Fibroblast of skin of right quadriceps (primary cell): ENCODE measurements at places on chromosomes 2 and 18.
A peak's percentile ranks its signal among the peaks of the same experiment; 100 is the strongest.

DNA sequence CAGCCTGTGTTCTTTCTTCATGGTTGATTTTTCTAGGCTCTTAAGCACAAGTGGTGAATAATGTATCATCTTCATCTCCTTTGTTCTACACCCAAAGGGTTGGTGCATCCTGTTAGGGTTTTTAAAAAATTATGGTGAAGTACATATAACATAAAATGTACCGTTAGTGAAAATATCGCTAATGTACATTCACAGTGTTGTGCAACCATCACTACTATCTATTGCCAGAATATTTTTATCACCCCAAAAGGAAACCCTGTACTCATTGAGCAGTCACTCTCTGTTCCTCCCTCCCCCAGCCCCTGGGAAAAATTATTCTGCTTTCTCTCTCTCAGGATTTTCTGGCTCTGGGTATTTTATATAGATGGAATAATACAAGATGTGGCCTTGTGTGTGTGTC lies 98.5 kb downstream of the PRKCE start:
- DNase-seq = no peak

GRCh38 chr2:47414682-47415458 lies 11.9 kb downstream of the MSH2 start:
- DNase-seq = no peak

- no peak for DNase-seq
Measured at GRCh38 chr2:30770816-30771576, 36.2 kb downstream of the CAPN13 start.

GRCh38 chr2:112685271-112685884 lies 35.4 kb upstream of the NT5DC4 start:
- DNase-seq = no peak

DNA sequence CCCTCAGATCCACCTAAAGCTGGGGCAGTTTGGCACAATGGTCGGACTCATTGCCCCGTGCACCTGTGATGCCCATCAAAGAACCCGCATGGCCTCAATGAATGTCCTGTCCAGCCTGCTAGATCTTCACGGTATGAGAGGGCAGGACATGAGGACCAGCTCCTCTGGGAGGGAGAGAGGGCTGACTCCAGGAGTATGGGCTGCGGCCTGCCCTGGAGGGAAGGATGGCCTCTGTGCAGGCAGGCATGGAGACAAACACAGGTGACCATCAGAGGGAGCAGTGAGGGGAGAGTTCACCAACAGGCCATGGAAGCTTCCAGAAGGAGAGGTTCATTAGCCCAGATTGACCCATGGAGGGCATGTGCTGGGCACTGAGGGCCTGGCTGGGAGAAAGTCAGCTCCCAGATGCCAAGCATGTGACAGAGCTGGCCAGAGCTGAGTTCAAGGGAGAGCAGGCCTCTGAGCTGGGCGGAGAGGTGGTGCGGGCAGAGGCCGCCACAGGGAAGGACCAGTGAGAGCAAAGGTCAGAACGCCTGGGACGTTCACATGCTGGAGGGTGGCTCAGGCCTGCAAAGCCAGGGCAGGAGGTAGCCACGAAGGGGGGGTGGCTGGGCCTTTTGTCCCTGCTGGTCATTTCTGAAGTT lies 36.2 kb downstream of the HJURP start:
- no peak for DNase-seq

DNA sequence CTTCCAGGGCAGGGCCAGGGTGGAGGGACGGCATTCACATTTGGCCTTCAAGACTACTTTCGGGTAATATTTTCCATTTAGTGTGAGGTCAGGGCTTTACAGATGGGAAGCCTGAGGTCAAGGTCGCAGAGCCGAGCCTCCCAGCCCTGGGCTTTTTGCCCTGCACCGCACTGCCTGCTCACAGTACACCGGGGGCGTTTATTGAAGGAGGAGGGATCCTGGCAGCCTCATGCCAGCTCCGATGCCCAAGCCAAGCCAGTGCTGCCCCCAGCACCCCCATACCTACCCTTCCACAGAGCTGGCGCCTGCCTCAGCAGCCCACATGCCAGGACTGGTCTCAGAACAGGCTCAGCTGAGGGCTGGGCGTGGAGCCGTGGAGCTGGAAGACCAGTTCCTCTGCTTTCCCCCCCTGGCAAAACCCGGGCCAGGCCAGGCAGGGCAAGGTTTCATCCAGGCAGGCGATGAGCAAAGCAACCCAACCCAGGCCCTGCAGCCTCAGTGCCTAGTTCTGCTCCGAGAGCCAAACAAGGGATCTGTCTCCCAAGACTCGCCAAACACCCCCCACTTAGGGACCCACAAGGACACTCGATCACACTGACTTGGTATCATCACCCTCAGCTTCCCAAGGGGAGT lies 11.9 kb downstream of the SDC1 start:
- DNase-seq = no peak

GRCh38 chr2:37090019-37090477 lies 5.7 kb downstream of the GPATCH11 start:
- no peak for DNase-seq

DNA sequence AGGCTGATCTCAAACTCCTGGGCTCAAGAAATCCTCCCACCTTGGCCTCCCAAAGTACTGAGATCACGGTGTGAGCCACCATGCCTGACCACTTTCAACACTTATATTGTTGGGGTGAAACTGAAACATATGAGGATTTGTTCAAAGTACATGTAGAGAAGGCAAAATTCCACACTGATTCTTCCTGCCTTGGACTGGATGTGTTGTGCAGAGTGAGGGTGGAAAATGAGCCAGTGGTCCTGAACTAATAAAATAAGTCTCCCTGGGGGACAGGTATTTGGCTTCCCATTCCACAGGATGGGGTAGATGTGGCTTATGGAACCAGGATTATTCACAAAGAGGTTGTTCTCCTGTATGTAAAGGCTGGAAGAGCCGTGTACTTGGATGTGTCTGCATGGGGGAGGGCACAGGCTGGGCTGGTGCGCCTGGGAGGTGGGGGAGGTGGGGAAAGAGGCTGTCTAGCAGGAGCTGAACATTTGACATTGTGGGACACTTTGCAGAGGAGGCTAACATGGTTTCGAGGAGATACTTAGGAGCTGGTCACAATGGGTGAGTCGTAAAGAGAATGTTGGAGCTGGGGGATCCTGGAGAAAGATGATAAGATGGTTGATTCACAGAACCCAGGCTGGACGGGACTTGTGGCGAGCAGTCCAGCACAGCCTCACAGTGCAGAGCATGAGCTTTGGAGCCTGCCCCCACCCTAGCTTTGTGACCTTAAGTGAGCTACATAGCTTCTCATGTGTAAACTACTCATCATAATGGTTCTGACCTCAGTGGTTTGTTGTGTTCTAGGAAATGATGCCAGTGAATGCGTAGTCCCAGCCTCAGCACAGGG lies at the start of gene TXNDC2:
Gene TXNDC2, plus strand, starts transcription at position 804 of the 835 bp plus-strand sequence. CDS start 708 bp downstream, outside the sequence.
- no peak for DNase-seq

DNA sequence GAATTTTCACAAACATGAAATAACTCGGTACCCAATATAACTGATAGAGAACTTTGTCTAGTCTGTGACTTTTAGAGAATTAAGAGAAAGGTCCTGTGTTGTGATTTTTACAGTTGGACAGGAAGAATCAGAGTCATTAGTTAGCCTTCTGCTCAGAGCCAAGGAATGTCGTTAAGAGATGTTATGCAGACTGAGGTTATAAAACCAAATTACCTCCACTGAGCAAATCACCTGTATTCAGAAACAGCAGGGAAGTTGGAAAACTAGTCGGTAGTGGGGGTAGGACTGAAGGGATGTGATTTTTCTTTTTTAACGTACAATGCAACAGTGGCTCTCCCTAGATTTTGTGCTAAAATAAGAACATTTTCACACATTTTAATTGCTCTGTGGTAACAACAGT lies 18.5 kb downstream of the TANK start:
- DNase-seq = no peak

GRCh38 chr2:200003444-200003843 lies 48.1 kb downstream of the MAIP1 start:
- DNase-seq = no peak

DNA sequence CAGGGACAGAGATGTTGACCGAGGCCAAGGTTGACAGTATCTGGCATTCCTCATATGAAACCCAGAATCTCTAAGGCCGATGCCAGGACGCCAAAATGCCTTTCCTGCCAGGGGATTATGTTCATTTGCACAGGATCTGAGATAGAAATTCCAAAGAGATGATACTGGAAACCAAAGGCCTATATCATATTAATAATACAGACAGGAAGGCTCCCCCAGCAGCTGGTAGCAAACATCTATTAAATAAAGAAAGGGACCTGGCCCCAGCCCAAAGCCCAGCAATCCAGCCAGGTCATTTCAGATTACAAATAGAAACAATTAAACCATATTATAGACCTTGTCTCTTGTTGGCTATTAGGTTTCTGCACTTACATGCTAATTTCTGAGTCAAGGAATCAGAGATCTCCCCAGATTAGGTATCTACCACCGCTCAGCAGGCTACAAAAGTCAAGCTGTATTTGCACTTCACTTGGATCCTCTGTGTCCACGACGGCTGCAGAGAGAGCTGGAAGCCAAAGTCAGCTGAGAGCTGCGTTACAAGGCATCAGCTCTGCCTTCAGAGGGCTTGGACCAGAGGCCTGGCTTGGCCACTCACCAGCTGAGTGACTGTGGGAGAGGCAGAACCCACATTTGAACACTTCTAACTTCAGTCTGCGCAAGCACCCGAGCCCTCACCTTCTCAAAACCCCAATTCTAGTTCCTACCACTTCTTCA lies 269.3 kb upstream of the SIX2 start:
- no peak for DNase-seq

DNA sequence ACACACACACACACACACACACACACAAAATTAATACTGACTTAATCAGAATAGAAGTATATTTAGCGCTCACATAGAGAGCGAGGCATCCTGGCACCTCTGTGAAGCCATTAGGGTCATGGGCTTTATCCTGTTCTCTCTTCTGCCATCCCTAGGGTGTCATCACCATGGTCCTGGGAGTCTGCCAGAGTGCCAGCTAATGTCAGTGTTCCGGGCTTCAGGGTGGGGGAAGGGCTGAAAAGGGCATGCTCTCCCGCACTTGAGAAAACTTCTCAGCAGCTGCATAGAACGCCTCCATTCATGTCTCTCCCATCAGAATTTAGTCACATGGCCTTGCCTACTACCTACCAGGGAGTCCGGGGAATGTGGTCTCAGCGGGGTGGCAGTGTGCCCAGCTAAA lies 19.7 kb upstream of the DYNC2LI1 start:
- DNase-seq = no peak

DNA sequence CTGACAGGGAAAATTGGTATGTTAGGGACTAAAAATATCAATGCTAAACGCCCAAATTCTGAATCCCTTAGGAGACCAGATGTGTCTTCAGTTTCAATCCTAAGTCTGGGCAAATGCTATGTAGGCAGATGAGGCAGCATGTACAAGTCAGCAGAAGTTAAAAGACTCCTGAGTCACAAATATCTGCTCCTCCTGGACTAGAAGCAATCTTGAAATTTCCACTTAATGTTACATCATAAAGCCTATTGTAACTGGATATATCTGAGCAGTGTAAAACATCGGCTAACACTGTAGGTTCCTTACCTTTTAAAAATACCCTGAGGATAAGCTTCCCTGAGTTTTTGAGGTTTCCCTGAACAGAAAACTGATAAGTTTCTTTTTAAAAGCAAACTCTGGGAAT lies 1087.6 kb upstream of the PIK3C3 start:
- peak; percentile 93 for DNase-seq
